Effector memory CD4-positive, alpha-beta T cell (primary cell): ENCODE measurements at places on chromosomes 1 and 21.

DNA sequence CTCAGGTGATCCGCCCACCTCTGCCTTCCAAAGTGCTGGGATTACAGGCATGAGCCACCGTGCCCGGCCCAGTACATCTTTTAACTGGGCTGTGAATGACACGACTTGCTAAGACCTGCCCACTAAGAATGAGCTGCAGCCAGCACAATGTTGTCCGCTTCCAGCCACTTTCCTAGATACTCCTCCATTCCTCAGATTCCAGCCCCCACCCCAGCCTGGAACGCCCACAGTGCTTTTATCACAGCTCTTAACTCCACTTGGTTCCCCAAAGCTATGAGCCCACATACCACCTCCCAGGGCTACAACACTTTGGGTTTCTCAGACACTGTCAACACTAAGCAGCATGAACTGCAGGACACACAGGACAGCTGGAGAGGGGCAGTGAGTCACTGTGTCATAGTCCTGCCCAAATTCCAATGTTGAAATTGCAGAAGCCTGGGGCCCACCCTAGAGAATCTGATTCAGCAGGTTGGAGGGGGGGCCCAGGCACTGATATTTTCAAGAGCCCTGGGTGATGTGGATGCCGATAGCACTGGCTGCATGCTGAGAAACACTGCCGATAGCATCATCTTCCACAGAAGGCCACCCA lies 58.0 kb downstream of the ACBD3 start:
- H3K27ac ChIP-seq: no peak overlapping the region
- H3K27me3 ChIP-seq: no peaks in the 10 kb centered on the region
- H3K36me3 ChIP-seq: no peaks in the 10 kb centered on the region
- H3K4me1 ChIP-seq: peaks cover 7% of the 10 kb centered on the region
- H3K4me3 ChIP-seq: no peak overlapping the region

GRCh38 chr1:55143684-55144083 lies 71.5 kb downstream of the USP24 start:
- no peaks in the 10 kb centered on the region for H3K27me3 ChIP-seq
- H3K4me3 ChIP-seq: no peak overlapping the region
- no peaks in the 10 kb centered on the region for H3K4me1 ChIP-seq
- no peak for DNase-seq
- H3K27ac ChIP-seq: no peak overlapping the region

- H3K27ac ChIP-seq: no peak overlapping the region
- H3K4me3 ChIP-seq: no peak overlapping the region
- DNase-seq: no peak
- no peaks in the 10 kb centered on the region for H3K27me3 ChIP-seq
- no peaks in the 10 kb centered on the region for H3K4me1 ChIP-seq
These were observed 103.7 kb downstream of the AK5 start for GRCh38 chr1:77385551-77385950.

GRCh38 chr1:75475696-75476095 lies 135.2 kb downstream of the SLC44A5 start:
- no peaks in the 10 kb centered on the region for H3K27me3 ChIP-seq
- H3K4me1 ChIP-seq: no peaks in the 10 kb centered on the region
- no peak for DNase-seq
- H3K27ac ChIP-seq: no peak overlapping the region

GRCh38 chr1:71676979-71677925 lies 596.4 kb upstream of the ZRANB2 start:
- H3K4me1 ChIP-seq: no peaks in the 10 kb centered on the region
- no peaks in the 10 kb centered on the region for H3K36me3 ChIP-seq
- no peaks in the 10 kb centered on the region for H3K27me3 ChIP-seq
- no peak overlapping the region for H3K4me3 ChIP-seq

DNA sequence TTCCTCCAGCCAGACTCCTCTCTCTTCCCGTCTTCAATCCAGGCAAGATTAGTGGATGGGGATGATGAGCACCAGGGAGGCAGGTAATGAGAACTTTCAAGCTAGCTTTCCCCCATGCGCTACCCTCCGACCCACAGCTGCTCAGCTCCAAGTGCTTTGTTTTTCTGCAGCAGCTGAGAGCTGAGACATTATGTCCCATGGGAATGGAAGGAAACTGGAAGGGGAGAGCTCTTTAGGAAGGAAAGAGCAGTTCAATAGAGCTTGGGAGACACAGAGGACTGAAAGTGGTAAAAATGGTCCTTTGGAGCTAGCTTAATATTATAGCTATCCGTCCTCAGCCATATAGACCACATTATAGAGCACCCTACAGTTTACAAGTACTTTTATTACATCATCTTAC lies 39.8 kb downstream of the RAB3B start:
- H3K4me1 ChIP-seq: no peaks in the 10 kb centered on the region
- H3K4me3 ChIP-seq: no peak overlapping the region
- H3K27me3 ChIP-seq: no peaks in the 10 kb centered on the region
- no peak overlapping the region for H3K27ac ChIP-seq

DNA sequence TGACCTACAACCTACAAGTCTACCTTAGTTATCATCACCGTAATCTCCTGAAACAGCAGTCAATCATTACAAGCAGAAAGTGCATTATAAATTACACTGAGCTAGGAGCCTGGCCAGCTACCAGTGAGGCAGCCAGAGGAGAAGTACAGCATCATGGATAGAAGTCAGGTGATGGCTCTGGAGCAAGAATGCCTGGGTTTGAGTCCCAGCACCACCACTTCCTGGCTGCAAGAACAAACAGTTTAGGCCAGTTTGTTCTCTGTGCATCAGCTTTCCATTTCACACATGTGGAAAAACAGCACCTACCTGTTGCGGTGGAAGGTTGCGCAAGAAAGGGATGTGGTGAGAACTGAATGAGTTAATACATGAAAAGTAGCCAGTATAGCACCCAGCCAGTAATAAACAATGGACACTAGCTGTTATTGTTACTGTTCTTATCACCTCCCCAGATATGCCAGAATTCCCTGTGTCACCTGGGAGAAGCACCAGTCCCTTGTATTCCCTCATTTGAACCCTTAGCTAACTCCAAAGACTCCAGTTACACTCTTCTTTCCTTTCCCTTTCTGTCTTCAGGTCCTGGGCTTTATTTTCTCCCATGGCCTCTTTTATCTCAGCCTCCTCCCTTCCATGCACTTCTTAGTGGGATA lies 9.0 kb downstream of the CREG1 start:
- no peaks in the 10 kb centered on the region for H3K27me3 ChIP-seq
- no peaks in the 10 kb centered on the region for H3K36me3 ChIP-seq
- no peak for DNase-seq
- no peak overlapping the region for H3K4me3 ChIP-seq
